ENCODE measurements at places on chromosomes 11 and 22.

- no peak for DNase-seq
Observed at GRCh38 chr11:68914761-68915160, 11.1 kb downstream of the IGHMBP2 start.

DNA sequence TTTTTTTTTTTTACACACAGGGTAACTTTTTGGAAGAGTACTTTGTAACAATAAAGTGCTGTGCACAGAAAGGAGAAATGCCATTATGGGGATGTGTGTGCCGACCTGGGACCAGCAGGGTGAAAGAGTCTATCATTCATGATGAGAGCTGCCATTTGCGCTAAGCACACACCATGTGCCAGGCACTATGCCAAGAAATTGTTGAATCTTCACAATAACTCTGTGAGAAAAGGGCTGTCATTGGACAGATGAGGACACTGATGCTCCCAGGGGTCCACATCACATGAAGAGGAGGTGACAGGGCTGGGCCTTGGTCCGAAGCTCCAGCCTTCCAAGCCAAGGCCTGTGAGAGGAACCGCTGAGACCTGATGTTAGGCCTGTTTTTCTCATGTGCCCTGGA, 5.6 kb downstream of the DUSP18 start:
- no peak for DNase-seq

DNA sequence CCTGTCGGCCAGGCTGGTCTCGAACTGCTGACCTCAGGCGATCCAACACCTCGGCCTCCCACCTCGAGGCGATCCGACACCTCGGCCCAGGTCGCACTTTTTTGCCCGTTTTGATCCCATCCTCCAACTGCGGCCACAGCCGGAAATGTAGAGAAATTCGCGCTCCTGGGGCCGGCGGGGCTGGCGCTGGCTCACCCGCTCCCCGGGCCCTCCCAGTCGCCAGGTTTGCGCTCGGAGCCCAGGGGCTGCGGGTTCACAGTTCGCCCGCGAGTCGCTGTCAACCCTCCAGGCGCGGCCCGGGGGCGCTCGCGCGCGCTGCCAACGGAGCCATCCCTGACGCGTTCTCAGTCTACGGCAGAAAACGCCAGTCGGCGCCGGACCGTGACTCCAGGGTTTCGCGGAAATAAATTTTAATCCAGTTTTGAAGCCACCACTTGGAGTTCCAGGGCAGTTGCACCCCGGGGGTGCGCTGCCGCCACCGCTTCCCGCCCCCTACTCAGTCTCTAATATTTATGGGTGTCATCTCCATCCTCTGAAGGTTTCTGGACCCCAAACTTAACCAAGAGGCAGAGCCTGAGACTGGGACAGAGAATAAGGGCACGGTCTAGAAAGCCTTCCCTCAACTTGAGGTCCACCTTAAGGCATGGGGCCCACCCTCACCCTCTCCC, 1.5 kb upstream of the KLHDC7B start:
- DNase-seq: no peak

DNA sequence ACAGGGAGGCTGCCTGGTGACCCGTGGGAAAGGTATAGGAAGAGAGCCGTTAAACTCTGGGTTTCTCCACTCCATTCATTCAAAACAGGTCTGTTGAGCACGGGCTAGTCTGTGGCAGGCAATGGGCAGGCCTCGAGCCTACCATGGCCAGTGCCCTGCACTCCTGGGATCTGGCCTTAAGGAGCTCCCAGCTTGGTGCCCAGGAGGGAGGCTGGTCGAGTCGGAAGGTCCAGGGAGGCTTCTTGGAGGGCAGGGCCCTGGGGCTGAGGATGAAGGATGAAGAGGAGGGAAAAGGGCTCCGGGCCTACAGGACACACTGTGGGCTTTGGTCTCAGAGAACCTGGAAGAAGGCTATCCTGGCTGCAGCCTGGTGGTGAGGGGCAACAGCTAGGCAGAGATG, 41.9 kb upstream of the MN1 start:
- no peak for DNase-seq

DNA sequence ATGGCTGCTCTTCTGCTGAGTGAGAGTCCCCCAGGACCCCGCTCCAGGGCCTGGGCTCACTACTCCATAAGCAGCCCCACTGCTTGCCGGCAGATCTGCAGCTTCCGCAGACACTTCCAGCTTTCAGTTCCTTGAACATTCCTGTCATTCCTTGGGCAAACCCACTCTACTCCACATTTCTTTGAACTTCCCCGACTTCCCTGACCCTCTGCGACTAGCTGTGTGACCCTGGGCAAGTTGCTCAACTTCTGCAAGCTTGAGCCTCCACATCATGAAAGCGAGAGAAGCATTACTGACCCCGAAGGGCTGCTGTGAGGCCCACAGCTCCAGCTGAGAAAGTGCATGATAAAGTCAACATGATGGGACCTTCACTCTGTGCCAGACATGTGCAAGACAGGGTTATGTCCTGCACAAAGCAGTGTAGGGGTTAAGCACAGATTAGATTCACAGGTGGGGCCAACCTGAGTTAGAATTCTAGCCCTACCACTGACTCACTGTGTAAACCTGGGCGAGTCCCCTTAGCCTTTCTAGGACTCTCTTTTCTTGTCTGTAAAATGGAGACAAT, 51.8 kb downstream of the THAP12 start:
- no peak for DNase-seq

DNA sequence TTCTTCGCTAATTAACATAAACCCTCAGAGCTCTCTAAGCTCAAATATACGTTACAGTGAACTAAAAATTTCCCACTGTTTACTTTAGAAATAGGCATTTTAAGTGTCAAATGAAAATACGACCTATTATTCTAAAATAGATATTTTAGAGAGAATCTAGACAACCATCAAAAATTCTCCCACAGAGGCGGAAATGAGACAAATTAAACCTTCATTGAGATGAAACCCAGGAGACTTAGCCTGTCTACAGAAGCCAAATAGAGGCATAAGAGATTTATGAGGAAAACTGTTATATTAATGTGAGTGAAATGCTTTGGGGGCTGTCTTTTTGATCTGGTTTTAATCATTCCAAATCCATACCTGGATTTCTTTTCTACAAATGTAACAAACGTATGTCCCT, 232.0 kb upstream of the GRIA4 start:
- no peak for DNase-seq

DNA sequence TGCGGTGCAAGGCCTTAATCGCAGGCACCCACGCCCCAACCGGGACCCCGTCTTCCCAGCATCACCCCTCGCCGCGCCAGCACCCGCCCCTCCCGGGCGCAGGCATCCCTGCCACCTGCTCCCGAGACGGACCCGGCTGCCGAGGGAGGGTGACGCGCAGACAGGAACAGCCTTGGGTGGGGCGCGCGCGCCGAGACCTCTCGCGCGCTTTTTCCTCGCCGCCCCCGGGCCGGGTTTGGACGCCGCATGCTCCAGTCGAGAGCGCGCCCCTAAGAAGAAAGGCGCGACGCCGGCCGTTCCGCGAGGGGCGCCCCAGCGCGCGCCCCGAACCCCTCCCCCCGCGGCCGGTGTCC, 504 bp downstream of the CFL1 start:
- DNase-seq: no peak

- DNase-seq: no peak
Observed at GRCh38 chr22:33803371-33804282, 116.6 kb downstream of the LARGE1 start.

DNA sequence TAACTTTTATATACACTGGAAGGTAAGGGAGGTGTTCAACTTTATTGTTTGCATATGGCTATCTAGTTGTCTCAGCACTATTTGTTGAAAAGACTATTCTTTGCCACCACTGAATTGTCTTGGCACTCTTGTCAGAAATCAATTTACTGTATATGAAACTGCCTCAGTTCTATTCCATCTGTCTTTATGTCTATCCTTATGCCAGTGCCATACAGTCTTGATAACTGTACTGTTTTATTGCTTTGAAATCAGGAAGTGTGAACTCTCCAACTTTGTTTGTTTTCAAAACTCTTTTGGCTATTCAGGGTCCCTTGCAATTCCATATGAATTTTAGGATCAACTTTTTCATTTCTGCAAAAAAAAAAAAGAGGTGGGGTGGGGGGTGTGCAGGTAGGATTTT, 77.2 kb downstream of the PRSS23 start:
- no peak for DNase-seq

DNA sequence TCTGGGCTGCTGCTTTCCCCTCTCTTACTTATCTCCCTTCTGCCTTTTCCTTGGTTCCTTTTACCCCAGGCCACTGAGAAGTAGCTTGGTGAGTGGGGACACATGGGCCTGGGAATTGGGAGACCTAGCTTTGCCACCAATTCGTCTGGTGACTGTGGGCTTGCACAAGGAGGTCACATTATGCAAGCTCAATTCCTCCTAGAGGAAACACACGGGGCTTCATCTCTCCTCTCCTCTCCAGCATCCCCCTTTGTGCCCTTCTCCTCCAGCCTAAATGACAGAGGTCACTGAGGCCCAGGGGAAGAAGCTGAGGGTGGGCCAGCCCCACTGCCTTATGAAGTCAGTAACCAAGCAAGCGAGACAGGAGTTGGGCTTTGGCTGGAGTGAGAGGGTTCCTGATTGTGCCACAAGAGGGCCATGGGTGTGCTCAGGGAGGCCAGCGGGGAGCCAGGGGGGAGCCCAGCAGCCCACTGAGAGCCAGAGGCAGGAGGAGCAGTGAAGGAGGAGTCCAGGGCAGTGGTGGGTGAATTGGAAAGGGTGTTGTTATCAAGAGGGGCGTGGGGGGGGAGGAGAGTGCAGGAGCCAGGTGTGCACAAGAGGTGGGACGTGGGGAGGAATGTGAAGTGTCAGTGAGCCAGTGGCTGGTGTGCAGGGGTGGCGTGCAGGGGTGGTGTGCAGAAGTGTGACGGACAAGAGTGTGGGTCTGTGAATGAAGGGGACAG, 2.0 kb downstream of the CLCF1 start:
- no peak for DNase-seq

DNA sequence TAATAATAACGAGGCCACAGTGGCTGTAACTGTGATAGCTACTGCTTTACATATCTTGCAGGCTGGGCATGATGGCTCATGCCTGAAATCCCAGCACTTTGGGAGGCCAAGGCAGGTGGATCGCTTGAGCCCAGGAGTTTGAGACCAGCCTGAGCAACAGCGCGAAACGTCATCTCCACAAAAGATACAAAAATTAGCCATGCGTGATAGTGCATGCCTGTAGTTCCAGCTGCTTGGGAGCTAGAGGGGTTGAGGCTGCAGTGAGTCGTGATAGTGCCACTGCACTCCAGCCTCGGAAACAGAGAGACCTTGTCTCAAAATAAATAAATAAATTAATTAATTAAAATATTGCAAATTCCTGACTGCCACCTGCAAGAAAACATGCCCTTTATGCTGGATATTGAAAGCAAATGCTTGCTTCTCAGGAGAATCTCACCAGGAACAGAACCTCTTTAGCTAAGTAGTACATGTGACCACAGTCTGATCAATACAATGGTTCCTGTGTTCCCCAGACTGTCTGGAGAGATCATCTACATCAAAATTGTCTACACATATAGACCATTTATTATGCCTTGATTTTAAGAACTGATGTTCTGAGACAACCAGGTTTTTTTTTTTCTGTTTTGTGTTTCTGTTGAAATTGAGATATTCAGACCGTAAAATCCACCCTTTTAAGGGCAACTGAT, 6.3 kb downstream of the ZBTB3 start:
- DNase-seq: peak; percentile 66

- DNase-seq: peak; percentile 69
Observed at GRCh38 chr11:57345555-57346211, 7.5 kb downstream of the P2RX3 start.

GRCh38 chr22:38452373-38453065, 2.5 kb downstream of the KCNJ4 start:
- peak; percentile 9 for DNase-seq

DNA sequence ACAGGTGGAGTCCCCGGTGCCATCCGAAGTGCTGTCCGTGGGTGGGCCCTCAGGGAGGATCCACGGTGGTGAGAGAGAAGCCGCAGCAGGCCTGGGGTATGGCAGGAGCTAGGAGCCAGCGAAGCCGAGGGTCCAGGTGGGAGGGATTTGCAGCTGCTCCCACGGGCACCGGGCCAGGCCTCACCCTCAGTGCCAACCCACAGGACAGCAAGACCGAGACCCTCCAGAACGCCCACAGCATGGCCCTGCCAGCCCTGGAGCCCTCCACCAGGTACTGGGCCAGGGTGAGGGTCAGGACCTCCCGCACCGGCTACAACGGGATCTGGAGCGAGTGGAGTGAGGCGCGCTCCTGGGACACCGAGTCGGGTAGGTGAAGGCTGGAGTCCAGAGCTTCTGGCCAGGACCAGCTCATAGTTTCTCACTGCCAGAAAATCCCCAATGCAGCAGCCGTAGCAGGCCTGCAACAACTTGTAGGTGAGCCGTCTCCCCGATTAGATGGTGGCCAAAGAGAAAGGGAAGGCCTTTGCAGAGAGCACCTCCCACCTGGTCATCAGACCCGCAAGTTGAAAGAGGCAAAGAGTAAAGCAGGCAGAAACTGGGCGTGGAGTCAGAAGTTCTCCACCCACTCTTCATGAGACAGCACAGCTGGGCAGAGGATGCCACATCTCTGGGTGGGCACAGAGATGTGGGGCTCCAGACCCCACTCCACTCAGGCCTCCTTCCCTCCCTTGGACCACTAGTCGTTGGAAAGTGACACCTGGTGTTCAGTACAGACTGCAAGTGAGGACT, 20.4 kb downstream of the CSF2RB start:
- no peak for DNase-seq

GRCh38 chr11:112540261-112540660, 279.6 kb upstream of the PLET1 start:
- no peak for DNase-seq

- peak; percentile 75 for DNase-seq
Observed at GRCh38 chr11:1382831-1383607, 6.7 kb upstream of the BRSK2 start.

DNA sequence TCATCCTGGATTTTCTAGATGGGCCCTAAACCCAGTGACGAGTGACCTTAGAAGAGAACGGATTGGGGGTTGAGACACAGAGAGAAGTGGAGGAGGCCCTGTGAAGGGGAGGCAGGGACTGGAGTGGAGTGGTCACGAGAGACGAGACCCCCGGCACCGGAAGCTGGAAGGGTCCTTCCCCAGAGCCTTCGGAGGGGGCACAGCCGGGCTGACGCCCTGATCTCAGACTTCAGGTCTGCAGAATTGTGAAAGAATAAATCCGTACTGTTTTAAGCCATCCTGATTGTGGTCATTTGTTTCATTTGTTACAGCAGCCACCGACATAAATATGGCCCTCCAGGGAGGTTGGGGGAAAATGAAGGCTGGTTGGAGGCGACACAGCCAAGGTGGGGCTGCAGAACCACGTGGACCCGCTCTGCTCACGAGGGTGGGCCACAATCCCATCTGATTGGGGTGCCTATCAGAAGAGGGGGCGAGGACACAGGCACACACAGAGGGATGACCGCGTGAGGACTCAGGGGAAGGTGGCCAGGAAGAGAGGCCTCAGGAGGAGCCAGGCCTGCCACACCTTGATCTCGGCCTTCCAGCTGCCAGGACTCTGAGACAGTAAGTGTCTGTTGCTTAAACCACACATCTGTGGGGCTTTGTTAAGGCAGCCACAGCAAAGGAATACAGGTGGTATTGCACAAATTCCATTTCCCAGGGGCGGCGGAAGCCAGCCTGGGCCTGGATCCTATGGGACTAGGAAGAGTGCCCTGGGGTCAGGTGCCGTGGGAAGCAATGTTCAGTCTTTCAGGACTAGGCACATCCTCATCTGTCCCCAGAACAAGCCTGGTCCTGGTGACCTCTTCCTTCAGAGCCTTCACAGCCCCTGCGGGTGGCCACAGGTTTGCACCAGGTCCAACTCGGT, 73.3 kb upstream of the SHANK2 start:
- no peak for DNase-seq

GRCh38 chr11:29119707-29120618, 896.9 kb downstream of the KCNA4 start:
- DNase-seq: no peak

Data from globus pallidus (tissue), 1 donor.